ENCODE measurements at places on chromosomes 6 and 20.

GRCh38 chr6:35552285-35552917, 39.7 kb upstream of the TULP1 start:
- DNase-seq, result no peak

DNA sequence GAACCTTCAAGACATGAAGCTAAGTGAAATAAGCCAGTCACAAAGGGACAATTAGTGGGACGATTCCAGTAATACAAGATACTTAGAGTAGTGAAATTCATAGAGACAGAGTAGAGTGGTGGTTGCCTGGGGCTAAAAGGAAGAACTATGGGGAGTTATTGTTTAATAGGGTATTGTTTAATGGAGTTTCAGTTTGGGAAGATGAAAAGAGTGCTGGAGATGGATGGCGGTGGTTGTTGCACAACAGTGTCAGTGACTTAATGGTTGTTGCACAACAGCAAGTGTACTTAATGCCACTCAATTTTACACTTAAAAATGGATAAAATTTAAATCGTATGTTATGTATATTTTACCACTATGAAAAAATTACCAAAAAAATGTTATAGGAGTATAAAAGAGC, 209.7 kb upstream of the TENT5A start:
- no peak for DNase-seq

DNA sequence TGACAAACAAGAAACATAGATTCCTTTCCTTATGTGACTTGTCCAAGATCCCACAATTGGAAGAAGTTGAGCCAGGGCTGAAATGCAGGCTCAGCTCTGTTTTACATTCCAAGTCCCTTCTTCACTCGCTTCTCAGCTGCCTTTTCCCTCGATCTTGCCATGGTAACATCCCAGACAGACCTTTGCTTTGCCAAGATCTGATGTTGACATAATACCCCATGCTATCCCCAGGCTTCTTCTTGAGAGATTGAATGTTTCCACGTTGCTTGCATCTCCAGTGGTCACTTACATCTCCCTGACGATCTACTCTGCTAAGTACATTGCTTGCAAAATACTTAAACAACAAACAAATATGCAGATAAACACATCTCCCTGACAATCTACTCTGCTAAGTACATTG, 63.5 kb downstream of the TBXT start:
- no peak for DNase-seq

- no peak for DNase-seq
Observed at GRCh38 chr20:15188415-15188814, 851.0 kb upstream of the FLRT3 start.

GRCh38 chr6:38570750-38571149, 69.0 kb downstream of the BTBD9 start:
- no peak for DNase-seq

DNA sequence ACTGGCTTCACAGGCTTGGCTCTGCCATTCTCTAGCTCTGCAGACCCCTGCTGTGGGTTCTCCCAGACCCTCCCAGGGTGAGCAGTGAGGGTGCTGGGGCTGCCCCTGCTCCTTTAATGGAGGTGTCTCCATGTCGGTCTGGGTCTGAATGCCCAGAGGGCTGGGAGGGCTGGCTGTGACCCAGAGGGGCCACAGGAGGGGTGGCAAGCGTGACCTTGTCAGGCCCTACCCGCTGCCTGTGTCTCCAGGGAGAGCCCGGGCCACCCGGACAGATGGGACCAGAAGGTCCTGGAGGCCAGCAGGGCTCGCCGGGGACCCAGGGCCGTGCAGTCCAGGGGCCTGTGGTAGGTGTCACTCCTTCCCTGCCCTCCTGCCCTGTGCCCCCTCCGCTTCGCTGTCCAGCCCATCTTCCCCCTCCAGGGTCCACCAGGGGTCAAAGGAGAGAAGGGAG, 32.1 kb downstream of the COL20A1 start:
- no peak for DNase-seq

- no peak for DNase-seq
Observed at GRCh38 chr6:26327450-26328264, 37.3 kb upstream of the BTN3A2 start.
